ENCODE measurements at places on chromosomes 13 and 19.

DNA sequence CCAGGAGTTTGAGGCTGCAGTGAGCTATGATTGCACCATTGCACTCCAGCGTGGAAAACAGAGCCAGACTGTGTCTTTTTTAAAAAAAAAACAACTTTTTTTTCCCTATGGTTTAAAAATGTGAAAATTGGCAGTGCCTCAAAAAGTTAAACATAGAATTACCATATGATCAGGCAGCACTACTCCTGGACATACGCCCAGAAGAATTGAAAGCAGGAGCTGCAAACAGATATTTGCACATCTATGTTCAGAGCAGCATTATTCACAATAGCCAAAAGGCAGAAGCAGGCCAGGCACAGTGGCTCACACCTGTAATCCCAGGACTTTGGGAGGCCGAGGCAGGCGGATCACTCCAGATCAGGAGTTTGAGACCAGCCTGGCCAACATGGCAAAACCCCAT lies 3.8 kb upstream of the RETN start:
- DNase-seq: no peak

DNA sequence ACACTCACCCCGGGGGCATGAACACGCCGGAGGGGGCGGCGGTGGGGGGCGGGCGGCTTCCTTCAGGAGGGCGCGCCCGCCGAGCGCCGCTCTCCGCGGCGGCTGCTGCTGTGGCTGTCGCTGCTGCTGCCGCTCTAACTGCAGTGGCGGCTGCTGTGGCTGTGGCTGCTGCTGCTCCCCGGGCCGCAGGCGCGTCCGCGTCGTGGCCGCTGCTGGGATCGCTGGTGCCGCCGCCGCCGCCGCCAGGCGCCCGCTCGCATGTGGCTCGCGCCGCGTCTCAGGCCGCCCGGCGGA lies at the start of gene BBC3:
TSS of gene BBC3 (minus strand) at position 279 of the 294 bp plus-strand sequence. CDS start 2,768 bp downstream, outside the sequence.
- DNase-seq: no peak

DNA sequence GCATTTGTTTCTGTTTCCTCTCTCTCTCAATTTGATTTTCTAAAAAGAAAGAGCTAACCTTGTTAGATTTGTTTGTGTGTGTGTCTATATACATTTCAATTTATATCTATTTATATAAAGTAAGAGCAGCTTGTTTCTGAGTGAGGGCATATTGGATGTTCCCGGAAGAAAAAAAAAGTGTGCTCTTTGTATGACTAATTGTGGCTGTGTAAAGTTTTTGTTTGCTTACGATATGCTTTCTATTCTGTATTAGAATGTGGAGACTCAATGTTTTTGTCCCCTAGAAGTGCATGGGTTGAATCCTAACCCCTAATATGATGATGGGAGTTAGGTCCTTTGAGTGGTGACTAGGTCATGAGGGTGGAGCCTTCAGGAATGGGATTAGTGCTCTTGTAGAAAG lies 66.6 kb upstream of the C1QTNF9B start:
- DNase-seq: no peak

GRCh38 chr13:40275155-40275554 lies 391.3 kb downstream of the FOXO1 start:
- DNase-seq: no peak

DNA sequence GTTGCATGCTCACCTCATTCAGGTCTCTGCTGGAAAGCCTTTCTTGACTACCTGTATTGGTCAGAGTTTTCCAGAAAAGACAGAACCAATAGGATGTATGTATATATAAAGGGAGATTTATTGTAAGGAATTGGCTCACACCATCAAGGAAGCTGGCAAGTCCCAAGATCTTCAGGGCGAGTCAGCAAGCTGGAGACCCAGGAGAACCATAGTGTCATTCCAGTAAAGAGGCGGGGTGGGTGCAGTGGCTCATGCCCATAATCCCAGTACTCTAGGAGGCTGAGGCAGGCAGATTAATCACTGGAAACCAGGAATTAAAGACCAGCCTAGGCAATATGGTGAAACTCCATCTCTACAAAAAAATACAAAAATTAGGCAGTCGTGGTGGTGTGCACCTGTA lies 30.4 kb upstream of the FARP1 start:
- no peak for DNase-seq

GRCh38 chr13:113647351-113648215 lies 10.4 kb downstream of the ATP4B start:
- DNase-seq: no peak

GRCh38 chr13:80798576-80799133 lies 457.7 kb upstream of the SPRY2 start:
- no peak for DNase-seq

DNA sequence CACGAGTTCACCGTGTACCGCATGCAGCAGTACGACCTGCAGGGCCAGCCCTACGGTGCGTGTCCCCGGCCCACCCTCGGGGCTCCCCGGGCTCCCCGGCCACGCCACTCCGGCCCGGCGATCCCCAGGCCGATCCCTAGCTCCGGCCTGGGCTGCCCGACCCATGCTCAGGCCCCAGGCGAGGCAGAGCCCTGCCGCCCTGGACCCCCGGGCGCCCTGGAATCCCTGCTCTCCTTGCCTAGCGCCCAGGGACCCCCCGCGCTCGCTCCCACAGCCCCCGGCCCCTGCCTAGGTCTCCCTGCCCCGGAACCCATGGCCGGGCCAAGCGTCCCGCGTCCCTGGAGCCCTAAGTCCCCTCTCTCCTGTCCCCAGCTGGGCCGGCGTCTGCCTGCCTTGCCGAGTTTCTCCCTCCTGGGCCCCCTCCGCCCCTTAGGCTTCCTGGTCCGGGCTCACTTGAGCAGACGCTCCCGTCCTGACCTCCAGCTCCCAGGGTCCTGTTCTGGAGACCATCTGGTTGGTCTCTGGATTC lies 494 bp downstream of the NCLN start:
- no peak for DNase-seq

- DNase-seq: no peak
Measured at GRCh38 chr19:34847393-34847792, 74.4 kb upstream of the ZNF599 start.

DNA sequence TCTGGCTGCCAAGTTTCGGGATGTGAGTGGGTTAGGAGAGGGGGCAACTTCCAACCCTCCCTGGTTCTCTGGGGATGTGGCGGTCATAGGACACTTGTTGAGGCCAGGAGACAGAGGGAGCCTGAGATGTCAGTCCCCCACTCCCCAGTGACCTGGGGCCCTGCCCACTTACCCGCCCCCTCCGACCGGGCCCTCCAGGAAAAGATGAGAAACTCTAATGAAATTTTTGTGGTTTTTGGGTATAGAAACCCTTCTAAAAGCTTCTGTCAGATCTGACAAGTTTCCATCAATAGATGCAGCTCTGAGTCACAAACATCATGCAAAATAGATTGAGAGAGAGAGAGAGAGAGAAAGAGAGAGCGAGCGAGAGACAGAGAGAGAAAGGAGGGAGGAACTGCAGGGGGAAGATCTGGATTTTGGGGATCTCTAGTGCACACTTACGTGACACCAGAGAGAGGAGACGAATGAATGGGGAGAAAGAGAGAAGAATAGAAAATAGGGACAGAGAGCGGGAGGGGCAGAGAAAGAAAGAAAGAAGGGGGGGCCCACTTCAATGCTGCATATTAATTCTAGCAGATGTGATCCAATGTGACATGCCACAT lies 94.0 kb downstream of the PTPRS start:
- DNase-seq: no peak

DNA sequence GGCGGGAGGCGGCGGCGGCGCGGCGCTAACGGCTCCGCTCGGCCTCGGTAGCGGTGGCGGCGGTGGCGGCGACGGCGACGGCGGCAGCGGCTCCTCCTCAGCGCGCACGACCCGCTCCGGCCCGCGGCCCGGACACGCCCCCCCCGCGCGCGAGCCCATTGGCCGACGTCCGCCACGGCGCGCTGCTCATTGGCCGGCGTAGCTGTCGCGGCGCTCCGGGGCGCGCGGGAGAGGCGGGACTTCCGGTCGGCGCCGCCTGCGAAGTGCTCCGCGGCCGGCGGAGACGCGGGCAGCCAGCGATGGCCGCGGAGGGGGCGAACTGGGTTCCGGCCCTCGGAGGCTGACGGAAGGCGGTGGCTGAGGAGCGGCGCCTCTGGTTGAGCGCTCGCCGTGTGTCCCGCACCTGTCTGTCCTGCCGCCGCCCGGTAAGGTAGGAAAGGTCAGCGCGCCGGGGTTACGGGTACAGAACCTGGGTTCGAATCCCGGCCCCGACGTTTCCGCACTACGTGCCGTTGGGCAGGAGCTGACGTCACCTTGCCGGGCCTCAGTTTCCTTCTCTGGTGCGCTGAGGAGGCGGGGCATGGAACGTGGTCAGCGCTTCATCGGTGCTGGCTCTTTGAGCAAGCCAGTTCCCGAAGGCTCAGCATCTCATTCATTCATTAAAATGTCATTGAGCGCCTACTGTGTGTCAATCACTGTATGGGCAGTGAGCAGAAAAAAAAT lies at the start of gene ELAVL1:
TSS of gene ELAVL1 (minus strand) at position 108 of the 723 bp plus-strand sequence. CDS start 13,826 bp downstream, outside the sequence.
- DNase-seq: peak; percentile 84

DNA sequence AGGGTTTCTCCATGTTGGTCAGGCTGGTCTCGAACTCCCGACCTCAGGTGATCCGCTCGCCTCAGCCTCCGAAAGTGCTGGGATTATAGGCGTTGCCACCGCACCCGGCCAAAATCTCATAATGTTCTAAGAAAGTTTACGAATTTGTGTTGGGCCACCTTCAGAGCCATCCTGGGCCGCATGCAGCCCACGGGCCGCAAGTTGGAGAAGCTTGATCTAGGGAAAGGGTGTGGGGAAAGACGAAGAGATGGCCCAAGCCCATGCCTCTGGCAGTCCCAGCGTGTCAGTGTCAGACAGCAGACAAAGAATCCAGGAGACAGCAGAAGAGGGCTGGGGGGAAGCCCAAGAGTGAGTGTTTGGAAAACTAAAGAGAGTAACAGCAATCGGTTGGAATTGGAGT lies 17.3 kb upstream of the PNMA8C start:
- DNase-seq: no peak

GRCh38 chr13:102399791-102400674 lies 1.8 kb downstream of the FGF14 start:
- peak; percentile 7 for DNase-seq

DNA sequence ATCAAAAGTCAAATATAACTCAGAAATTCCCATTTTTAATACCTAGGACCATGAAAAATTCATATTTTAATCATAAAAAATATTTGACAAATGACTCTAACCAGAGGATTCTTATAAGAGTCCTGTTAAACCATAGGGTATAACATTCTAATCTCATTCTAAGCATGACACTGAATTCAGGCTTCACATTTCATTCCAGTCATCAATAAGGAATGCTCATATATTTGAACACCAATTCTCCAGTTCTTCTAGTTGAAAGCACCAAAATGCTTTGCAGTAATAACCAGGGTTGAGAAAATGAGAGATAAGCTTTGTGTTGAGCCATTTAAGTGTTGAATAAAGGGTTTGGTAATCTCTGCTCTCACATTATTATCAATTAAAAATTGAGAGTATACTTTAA lies 147.5 kb downstream of the VWA8 start:
- no peak for DNase-seq

- DNase-seq: no peak
Measured at GRCh38 chr19:17338433-17339078, 1.2 kb downstream of the GTPBP3 start.

- DNase-seq: no peak
Measured at GRCh38 chr13:75870397-75870903, 234.3 kb downstream of the LMO7 start.

GRCh38 chr19:36046443-36047050 lies 7.5 kb downstream of the THAP8 start:
- no peak for DNase-seq

All from activated T-cell treated with anti-CD3 and anti-CD28 coated beads, Interleukin-2, amount 50 U/mL, for 4 hours (primary cell).